Fibroblast of skin of abdomen (primary cell): ENCODE measurements at places on chromosomes 4 and X.
A peak's percentile ranks its signal among the peaks of the same experiment; 100 is the strongest.

DNA sequence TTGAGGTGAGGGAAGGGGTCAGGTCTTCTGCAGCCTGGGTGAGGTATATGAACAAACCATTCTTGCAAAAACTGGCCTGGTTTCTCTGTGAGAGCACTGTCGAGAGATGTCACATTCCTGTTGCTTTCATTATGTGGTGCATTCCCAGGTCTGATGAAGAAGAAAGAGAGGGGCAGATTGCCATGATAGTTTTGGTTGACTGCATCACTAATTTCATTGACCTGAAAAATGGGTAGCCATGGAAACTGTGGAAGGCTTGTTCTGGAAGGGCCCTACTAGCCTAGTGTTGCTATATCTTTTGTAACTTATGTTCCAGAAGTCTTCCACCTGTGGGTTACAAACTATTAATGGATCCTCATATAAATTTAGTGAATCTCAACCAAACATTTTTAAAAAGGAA is 32.9 kb upstream of the CYBB start:
- DNase-seq, result no peak

GRCh38 chr4:124941267-124941666 is 228.7 kb upstream of the ANKRD50 start:
- no peak for DNase-seq

GRCh38 chr4:174631901-174632758 is 109.8 kb upstream of the HPGD start:
- DNase-seq, result peak; percentile 37

DNA sequence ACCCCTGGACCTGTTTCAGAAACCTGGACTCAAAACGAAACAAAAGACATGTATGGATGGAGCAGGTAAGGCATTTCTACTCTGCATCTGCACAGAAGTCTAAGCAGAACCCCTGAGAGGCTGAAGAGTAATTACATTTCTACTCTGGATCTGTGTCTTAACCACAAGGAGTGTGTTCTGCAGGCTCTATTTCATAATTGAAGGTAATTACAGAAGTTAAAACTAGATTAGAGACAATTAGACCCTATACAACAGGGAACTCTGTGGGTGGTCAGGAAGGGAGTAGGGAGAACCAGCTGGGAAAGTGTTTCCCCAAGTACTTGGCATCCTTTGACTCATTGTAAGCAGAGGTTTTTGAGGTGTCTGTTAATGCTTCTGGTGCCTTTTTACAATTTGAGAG is 69.8 kb downstream of the IGSF1 start:
- DNase-seq, result no peak

DNA sequence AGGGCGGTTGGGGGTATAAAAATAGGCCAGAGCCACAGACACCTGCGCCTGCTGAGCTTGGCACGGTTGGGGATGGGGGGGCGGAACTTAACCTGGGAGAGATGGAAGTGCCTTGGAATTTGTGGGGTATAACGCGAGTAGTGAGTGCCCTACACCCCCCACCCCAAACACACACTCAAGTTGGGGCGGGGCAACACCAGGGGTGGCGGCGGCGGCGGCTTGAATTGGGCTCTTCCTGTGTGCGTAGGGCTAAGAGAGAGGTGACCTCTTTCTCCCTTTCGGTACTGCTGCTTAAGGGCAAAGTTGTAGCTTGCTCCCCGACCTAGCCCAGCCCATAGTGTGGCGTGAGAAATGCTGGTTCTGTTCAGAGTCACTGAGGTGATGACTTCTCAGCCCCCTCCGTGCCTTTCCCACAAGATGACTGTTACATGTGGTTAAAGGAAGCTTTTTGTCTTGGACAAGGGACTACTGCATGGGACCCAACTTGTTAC is 839 bp downstream of the STK26 start:
- DNase-seq, result no peak

DNA sequence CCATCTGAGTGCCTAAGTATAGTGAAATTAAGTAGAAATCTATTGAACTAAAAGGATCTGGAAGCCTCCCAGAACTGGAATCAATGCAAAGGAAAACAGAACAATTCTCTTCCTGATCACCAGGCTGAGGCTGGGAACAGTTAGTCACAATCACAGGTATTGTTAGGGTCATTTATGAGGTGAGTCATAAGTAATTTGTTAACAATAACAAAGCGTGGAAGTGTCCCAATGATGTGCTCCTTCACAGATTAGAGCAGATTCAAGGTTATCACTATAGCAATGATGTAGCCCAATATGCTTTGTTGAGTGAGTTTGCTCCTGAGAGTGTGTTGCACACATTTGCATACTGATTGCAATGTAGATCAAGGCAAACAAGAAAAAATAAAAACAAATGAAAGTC is 228.1 kb downstream of the ZNF674 start:
- no peak for DNase-seq

GRCh38 chr4:4764558-4764905 is 94.9 kb upstream of the MSX1 start:
- no peak for DNase-seq

- DNase-seq, result peak; percentile 35
Observed at GRCh38 chrX:38859602-38860001, 58.3 kb downstream of the MID1IP1 start.

- DNase-seq, result no peak
Observed at GRCh38 chr4:76666944-76667532, 230.9 kb downstream of the SOWAHB start.

DNA sequence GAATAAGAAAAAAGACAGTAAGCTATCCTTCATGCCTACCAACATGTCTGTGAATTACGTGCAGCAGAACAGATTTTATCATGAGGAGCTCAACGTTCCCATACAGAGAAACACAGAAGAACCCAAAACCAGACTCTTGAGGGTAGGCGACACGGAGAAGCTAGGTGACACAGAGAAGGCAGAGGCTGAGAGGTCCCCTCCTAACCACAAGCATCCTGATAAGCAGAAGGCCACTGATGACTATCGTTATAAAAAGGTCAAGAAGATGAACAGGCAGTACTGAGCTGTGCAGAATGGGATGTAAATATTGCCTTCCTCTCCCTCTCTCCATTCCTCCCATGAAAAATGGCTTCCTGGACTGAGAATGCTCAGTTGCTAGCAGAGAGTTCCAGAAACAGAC is 350.2 kb upstream of the BOD1L1 start:
- DNase-seq, result no peak

DNA sequence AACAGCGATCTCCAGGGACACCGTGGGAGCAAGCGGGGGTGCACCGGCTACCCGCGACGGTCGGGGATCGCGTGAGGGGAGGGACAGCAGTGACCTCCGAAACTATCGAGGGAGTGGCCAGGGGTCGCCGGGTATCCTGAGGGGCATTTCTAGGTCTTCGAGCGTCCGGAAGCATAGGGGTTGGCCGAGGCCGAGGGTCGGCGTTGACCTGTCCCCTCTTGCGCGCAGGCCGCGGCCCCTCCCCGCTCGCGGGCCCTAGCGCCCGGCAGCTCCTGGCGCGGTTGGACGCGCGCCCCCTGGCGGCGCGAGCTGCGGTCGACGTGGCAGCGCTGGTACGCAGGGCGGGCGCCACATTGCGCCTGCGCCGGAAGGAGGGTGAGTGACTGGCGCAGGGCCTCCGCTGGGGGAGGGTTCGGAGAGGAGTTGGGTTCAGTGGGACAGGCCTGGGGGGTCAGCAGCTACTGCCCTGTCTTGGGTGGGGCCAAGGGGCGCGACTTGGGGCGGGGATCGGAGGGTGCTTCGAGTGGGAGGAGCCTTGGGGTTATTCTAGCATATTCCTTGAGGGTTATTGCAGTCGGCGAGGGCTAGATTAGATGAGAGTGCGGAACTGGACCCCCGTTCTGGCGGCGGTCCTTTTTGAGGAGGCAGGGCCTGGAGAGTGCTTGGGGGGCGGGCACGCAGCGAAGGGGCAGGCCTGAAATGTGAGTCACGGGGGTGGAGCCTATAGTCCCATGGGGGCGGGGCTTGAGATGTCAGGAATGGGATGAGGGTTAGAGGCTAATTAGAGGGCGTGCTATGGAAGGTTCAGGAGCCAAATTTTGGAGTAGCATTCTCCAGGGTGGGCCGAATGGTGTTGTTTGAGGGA is 1.2 kb downstream of the MAGIX start:
- peak; percentile 75 for DNase-seq

GRCh38 chrX:111129921-111130320 is 33.9 kb downstream of the PAK3 start:
- DNase-seq, result no peak

GRCh38 chrX:123013141-123013540 is 170.9 kb upstream of the GRIA3 start:
- DNase-seq, result peak; percentile 82

GRCh38 chrX:113594123-113594841 is 753.7 kb upstream of the AMOT start:
- DNase-seq, result no peak

DNA sequence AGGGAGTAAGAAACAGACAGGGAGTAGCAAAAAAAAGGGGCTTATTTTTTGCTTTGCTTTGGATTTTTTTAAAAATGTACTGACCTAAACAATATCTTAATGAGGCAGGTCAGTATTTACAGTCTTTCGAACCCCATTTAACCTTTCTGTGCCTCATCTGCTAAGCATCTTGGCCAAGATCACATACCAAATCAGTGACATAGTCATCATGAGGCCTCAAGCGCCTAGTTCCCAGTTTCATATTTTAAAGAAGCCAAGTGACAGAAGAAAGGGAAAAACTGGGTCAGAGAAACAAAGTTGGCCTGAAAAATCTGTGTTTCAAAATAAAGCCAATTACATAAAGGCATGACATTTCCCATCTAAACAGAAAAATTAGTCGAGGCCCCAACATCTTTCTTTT is 94.6 kb upstream of the WDR44 start:
- no peak for DNase-seq

DNA sequence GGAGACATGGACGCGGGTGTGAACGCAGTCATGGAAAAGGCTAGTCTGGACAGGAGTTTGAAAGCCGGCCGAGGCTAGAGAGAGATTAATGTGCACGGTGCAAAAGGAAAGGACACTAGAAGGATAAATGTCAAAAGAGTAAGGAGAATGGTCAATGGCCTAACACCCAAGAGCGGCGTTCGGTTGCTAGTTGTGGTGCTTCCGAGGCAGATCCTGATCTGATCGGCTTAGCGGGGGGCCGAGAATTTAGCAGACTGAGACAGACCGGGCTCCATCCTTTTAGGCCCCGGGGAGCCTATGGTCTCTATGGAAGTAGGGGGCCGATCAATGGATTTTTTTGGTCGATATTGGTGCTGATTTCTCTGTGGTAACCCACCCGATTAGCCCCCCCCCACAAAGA is 6.9 kb downstream of the GAGE10 start:
- DNase-seq, result no peak

DNA sequence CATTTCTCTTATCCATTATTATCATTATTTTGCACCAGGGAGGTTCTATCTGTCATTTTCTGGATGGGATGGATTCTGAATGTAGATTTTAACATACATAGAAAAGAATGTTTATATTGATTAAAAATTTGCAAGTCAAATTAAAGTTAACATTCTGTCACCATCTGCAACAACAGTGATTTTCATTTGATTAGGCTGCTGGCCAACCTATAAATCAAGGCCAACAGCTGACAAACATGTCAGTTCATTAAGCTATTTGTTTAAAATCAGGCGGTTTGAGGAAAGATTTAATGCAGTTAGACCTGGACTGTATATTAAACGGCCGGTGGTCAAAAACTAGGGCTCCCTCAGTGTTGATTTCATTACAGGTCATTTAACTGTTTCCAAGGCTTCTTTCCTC is 109.5 kb upstream of the CBR4 start:
- no peak for DNase-seq

GRCh38 chrX:65750674-65751469 is 83.4 kb downstream of the MSN start:
- DNase-seq, result no peak

DNA sequence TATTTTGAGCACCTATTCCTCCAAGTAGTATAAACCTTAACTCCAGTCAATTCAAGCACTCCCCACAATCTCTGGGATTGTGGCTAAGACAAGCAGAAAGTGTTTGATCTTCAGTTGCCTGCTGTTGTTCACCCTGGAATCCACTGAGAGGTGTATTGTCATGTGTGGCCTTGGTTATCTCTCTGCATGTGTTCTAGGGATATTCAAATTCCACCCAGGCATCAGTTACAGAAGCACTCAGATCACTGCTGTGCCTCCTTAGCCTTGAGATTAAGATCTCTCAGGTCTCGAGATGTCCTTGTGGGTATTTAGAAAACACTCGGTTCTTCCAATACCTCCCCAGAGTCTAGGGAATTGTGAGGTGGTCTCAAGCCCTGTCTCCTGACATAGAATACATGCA is 213.3 kb downstream of the SMARCA1 start:
- DNase-seq, result no peak

DNA sequence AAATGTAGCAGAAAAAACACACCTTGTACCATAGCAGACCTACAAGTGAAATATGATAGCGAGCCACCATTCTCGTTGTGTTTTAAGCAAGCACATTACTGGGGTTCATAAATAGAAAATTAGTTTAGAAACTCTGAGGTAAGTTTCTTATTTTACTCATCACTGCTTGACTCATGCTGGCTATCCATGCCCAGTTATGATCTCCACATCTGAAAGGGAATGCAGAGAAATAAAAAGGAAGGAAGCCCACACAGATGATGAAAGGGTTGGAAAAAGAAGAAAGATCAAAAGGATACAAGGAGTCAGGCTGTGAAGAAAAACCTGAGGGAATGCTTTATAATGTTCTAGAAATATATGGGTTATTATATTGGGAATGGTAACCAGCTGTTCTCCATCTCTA is 54.5 kb downstream of the CAMK2D start:
- peak; percentile 56 for DNase-seq

GRCh38 chr4:152283801-152284470 is 252.0 kb downstream of the FBXW7 start:
- peak; percentile 13 for DNase-seq

GRCh38 chrX:46792810-46793188 is 33.9 kb upstream of the SLC9A7 start:
- no peak for DNase-seq

- no peak for DNase-seq
Observed at GRCh38 chrX:41475191-41475590, 28.0 kb downstream of the NYX start.

DNA sequence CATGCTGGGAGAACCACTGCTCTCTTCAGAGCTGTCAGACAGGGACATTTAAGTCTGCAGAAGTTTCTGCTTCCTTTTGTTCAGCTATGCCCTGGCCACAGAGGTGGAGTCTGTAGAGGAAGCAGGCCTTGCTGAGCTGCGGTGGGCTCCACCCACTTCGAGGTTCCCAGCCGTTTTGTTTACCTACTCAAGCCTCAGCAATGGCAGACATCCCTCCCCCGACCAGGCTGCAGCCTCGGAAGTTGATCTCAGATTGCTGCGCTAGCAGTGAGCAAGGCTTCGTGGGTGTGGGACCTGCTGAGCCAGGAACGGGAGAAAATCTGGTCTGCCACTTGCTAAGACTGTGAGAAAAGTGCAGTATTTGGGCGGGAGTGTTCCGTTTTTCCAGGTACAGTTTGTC is 118.9 kb downstream of the SLC10A6 start:
- no peak for DNase-seq

DNA sequence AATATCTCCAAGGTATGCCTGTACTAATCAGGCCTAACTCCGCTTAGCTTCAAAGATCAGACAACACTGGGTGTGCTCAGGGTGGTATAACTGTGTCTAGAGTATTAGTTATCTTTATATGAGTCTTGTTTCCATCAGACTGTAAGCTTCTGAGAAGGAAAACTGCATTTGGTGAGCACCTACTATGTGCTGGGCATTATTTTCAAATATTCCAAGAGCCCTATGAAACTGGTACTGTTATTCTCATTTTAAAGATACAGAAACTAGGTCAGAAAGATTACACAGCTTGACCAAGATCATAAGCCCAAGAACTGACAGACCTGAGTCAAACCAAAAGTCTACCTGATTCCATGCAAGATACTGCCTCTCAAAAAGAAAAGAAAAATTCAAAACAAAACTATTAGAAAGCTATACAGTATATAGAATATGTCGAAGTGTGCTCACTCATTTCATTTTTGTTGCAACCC is 44.4 kb downstream of the LRBA start:
- DNase-seq, result no peak
